ENCODE measurements at places on chromosomes 3 and 15.

- no peak for DNase-seq
Observed at GRCh38 chr3:194470615-194471014, 16.2 kb downstream of the ATP13A3 start.

DNA sequence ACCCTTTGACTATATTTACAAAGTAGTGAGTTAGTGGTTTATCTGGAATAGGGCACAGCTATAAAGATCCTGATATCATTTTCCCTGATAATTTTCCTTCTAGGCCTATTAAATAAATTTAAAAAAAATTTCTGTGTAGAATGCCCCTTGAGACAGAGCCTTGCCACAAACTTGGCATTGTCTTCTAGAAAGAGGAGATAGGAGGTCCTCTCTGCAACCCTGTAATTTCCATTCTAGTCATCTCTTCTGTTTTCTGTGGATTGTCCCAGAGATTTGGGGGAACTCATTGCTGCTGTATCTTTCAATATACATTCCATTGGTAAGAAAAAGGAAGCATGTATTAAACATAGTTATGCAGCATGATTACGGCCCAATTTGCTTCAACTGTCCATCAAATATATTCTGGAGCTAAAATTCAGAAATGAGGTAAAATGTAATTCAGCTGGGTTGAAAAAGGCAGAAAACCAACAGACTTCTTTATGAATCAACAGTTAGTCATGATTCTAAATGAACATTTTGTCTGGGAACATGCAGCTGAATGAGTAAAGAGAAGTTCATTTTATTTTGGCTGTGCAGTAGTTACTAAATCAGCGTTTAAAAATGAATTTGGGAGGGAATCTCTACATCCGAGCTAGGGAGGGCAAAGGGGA, 401.1 kb downstream of the NAALADL2 start:
- DNase-seq: no peak

- no peak for DNase-seq
Observed at GRCh38 chr15:36278219-36278618, 301.2 kb upstream of the CDIN1 start.

DNA sequence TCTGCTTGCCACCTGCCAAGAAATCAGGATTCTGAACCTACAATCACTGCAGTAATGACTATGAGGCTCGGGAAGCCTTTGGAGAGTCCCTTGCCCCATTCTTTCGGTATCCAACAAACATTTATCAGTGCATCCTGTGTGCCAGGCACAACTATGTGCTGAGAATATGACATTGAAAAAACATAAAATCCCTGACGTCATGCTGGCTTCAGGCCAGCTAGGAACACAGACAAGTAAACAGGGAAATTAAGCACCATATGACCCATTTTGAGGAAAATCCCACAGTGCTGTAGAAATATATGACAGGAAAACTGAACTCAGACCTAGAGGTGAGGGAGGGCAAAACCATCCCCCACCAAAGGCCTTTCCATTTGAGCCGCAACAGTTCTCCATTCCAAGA, 34.1 kb upstream of the DET1 start:
- DNase-seq: no peak

DNA sequence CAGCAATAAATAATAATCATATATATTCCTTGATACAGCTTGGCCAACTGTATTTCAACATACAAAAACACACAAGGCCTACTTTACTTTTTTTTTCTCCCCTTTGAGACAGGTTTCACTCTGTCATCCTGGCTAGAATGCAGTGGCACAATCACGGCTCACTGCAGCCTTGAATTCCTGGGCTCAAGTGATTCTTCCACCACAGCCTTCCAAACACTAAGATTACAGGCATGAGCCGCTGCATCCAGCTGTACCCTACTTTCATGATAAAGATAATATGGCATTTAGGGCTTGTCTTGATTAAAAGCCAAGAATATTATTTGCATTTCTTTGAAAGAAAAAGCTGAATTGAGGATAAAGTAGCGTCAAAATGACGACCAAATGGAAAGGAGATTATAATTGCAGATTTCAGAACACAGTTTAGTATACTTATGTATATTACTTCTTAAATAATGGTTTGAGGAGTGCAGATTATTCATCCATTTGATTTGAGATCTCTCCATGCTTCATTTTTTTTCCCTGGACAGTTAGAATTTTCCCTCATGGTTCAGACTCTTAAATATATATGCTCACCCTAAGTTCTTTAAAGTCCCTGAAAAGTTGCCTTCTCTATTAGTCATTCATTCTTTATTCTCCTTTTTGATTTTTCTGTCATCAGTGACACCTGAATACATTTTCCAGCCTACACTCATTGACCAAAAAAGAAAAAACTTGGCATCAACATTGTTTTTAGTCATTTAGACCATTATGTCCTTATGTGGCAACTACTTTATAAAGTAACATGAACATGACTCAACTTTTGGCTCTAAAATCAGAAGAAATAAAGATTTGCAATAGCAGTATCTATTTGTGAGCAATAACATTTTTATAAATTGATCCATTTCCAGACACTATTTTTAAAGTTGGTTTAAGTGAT, 48.5 kb upstream of the MLF1 start:
- no peak for DNase-seq

DNA sequence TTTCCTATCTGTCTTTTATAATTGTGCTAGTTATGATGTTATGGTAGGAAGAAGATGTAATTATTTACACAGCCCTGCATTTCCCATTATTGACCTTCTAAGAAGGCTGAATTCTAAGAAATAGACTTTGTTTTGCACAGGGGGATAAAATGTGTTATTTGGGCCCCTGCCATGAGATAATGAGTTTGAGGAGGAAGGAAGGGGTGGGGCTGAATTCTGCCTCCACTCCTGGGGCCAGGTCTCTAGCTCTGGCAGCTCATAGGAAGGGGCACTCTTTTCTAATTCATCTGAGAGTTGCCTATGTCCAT, 69.2 kb upstream of the GOLGA8B start:
- DNase-seq: no peak

DNA sequence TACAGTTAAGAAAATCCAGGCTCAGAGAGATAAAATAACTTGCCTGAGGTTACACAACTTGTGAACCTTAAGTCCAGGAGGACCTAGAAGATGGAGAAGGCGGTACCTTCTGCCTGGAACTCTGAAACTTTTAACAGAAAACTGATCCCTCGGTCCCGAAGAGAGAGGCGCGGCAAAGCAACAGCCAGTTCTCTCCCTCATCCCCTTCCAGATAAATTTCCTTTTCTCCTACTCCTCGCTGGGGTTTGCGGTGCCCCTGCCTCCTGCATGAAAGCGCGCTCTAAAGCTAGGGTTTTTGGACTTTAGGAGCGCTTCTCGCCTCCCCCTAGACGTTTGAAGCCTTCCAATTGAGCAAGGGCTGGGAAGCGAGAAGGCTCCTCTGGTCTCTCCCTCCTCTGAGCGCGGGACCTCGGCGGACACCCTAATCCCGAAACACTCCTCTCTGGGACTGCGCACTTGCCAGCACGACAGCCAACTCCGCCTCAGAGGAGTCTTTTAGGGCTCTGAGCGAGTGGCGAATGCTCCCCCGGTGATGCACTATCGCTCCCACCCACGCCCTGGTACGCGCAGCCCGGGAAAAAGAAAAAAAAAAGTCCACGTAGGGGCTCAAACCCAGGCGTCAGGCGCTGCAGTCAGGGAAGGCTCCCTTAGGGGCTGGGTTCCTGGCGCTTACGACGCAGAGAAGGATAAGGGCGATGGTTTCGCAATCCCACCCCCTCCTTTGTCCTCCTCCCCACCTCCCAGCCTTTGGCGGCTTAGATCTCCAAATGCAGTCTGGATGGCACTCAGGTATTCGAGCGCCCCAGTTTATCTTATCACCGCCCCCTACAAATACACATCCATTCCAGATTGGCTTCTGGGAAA, 7.9 kb upstream of the EOMES start:
- no peak for DNase-seq

- DNase-seq: no peak
Observed at GRCh38 chr3:43246976-43247375, 39.4 kb upstream of the SNRK start.
